ENCODE measurements at places on chromosomes 12 and 14.

DNA sequence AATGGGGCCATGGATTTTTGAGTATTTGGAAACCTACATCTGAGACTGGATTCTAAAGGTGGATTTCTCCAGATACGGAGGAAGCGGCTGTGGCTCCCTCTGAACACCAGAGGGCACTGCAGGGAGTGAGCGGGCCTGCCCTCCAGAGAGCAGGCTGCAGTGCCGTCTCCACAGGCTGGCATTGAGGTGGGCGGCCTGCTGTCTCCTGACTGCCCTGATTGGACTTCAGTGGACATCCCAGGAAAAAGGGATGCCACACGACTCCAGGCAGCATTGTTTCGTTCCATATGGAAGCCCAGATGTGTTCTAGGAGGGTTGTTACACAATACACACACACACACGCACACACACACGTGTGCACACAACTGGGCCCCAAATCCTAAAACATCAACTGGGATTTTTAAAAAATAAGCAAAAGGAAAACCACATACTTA, 20.9 kb upstream of the ANO2 start:
- peak; percentile 43 for DNase-seq

GRCh38 chr12:58066296-58066695, 124.9 kb downstream of the ATP23 start:
- DNase-seq, result no peak

GRCh38 chr14:65412856-65413738, 567 bp downstream of the FUT8 start:
- peak; percentile 84 for DNase-seq

GRCh38 chr12:96335270-96335669, 65.0 kb downstream of the CDK17 start:
- DNase-seq, result no peak

- no peak for DNase-seq
These were observed 98.8 kb upstream of the LMNTD1 start for GRCh38 chr12:25651931-25652330.

GRCh38 chr12:96392397-96392796, 7.8 kb downstream of the CDK17 start:
- no peak for DNase-seq

DNA sequence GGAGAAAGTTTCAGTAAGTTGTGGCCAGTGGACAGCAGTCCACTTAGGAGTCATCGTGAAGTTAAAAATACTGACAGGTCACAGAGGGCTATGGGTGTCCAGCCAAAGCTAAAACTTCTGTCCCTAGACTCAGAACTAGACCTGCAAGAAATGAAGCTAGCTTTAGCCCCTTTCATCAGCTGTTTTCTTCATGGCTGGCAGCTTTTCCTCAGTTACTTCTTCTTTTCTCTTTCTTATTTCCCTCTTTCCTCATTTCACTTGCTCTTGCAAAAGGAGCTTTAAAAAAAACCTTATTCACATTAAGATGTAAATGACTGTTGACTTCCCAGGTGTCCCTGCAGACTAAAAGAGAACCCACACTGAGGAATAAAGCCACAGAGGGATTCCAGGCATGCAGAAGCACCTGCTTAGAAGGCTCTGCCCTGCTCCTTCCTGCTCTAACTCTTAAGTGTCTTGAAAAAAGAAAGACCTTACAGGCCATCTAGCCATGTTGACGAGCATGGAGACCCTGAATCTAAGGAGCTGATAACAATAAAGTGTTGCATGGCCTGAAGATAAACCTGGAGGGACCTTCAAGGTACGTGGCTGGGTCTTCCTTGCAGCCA, 69.7 kb upstream of the CCND2 start:
- DNase-seq, result no peak

- DNase-seq, result no peak
These were observed 715 bp upstream of the RAP1B start for GRCh38 chr12:68609998-68610369.

DNA sequence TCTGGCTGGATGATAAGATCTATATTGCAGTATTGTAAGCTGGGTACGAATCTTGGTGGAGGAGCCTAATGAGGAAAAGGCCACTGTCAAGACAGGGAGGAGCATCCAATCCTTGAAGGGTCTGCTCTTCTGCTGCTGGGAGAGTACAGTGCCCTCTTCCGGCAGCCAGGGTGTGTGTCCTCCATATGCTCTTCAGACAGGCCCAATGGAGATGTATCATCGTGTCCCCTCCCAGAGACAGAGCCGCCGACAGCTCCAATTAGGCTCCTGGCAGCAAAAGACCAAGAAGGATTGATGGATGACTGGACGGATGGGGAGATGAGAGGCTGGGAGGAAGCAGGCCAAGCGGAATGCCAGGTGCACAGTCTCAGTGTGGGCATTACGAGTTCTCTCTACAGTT, 51.6 kb upstream of the PIWIL1 start:
- no peak for DNase-seq

DNA sequence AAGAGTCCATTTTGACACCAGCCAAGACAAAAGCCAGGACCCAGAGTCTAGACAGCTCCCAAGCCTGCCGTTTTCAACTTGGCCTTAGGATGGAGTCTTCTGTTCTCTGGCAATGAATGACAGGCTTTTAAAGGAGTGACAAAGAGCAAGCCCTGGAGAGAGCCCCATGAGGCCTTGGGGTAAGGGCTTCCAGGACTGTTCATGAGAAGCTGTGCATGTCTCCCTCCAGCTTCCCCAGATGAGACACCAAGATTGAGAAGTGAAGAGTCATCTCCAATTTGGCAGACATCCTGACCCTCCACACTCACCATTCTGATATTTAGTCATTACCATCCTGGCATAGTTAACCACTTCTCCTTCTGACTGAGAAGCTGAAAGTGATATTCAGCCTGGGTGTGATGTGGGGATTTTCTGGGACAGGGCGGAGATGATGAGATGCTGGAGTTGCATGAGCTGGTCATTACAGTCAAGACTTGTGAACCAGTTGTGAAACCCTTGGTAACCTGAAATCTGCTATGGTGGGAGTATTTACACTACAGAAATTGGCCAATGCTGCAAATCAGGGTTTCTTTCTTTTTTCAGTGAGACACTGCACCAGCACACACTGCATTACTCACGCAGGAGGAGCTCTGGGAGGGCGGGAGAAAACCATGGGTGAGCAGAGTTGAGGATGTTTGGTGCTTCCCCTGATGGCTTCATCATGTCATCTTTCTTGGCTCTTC, 77.8 kb downstream of the VCPKMT start:
- DNase-seq, result no peak

DNA sequence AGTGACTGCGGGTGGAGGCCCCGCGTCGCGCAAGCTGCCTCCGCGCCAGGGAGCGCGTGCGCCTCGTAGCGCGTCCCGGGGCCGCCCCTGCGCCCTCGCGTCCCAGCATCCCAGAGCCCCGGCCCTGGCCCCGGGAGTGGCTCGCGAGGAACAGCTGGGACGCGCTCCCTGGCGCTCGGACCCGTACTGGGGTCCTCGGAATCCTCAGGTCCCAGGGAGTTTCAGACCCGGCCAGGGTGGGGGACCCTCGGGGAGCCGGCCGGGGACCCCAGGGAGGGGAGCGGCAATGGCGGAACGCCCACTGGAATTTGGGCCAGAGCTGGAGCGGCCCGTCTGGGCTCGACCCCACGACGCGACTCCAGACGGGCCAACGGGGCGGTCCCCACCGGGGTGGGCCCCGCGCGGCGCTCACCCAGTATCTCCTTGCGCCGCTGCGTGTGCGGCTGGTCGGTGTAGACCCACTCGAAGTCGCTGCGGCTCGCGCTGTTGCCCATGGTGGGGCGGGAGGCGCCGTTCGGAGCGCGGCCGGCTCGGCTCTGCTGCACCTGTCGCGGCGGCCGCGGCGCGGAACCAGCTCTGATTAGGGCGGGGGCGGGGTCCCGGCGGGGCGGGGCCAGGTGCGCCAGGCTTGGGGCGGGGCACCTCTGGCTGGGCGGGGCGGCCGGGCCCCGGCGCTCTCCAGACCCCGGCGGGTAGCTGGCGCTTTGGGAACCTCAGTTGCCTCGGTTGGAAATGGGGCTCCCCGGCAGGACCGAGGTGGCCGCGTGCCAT, at the start of gene DEGS2:
DEGS2 (minus strand) TSS at position 552 of the 771 bp plus-strand sequence; CDS start at position 494, 58 bp downstream.
- peak; percentile 71 for DNase-seq

DNA sequence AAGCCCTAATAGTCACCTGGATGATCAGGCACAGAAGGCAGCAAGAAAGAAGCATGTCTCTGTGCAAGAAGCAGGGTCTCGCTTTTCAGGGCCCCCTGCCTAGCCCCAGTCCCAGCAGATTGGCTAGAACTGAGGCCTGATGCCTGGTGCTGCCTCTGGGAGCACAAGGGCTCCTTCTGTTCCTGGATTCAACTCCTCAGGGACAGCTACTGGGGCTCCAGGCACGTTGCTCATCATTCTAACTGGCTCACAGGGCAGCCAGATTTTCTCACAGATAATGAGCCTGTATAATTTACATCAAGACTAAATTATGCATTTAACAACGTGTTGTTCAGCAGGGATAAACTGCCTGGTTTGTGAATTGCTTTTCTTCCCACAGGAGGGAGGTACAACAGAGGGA, 106.5 kb upstream of the PLXNC1 start:
- no peak for DNase-seq

- no peak for DNase-seq
These were observed 36.6 kb downstream of the ETV6 start for GRCh38 chr12:11686120-11686519.

- no peak for DNase-seq
These were observed 28.0 kb upstream of the GXYLT1 start for GRCh38 chr12:42172441-42173210.

GRCh38 chr12:96329545-96329944, 70.7 kb downstream of the CDK17 start:
- no peak for DNase-seq

DNA sequence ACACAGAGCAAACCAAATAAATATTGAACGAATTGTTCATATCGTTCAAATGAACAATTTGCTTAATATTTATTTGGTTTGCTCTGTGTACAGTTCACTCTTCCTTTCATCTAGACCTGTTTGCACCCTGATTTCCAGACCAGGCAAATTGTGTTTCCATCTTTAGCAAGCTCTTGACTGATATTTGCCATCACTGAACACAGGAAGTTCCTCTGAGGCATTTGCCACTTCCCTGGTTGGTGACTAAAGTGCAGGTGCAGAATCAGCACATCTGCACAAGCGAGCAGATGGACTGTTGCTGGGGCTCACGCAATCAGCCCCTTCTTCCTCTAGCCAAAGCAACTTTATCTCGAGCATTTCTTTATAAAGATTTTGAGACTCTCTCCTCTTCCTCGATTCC, 112.9 kb downstream of the DAAM1 start:
- no peak for DNase-seq

GRCh38 chr14:72736308-72736707, 157.6 kb downstream of the DPF3 start:
- DNase-seq, result no peak

GRCh38 chr12:131835616-131836171, 7.5 kb downstream of the MMP17 start:
- no peak for DNase-seq

- DNase-seq, result no peak
These were observed 332.9 kb downstream of the DPF3 start for GRCh38 chr14:72560889-72561493.

DNA sequence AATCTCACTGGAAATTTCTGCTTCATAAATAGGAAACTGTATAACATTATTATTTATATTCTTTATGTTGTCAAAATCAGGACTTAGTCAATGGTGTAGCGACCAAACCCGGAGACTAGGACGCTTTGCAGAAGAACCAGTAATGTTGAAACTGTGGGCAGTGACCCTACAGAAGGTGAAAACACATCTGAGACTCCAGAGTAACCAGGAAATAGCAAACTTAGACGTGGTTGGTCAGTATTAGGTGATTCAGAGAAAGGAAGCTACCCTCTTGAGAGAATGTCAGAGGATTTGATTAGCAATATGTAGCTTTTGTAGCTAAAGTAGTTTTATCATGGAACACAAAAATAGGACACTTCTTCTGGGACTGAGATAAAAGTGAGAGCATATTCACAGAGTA, 381.9 kb downstream of the SLC16A7 start:
- no peak for DNase-seq

GRCh38 chr14:71863049-71863448, 69.2 kb upstream of the RGS6 start:
- DNase-seq, result no peak

DNA sequence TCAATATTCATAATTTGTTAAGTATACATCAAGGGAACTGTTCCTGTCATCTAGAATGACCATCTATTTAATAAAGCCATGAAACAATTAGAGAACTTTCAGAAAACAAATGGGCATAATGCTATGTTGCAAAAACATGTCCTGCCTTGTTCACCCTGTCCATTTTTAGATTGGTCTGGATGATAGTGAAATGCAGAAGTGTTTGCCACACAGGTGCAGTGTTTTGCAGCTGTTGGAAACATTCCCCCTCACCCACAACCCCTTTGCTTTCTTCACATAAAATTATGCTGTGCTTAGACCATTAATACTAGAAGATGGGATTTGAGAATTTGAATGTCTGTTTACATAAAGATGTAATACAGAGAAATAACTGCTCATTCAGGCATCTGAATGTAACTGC, 36.5 kb downstream of the LEMD3 start:
- no peak for DNase-seq

GRCh38 chr12:127515941-127516340, 751.0 kb upstream of the TMEM132C start:
- DNase-seq, result no peak

GRCh38 chr14:93011650-93012325, 88.8 kb downstream of the CHGA start:
- DNase-seq, result peak; percentile 80

- DNase-seq, result no peak
These were observed 860.3 kb downstream of the DIO2 start for GRCh38 chr14:79351011-79351410.

- no peak for DNase-seq
These were observed 6.7 kb upstream of the LMO3 start for GRCh38 chr12:16612647-16613046.

DNA sequence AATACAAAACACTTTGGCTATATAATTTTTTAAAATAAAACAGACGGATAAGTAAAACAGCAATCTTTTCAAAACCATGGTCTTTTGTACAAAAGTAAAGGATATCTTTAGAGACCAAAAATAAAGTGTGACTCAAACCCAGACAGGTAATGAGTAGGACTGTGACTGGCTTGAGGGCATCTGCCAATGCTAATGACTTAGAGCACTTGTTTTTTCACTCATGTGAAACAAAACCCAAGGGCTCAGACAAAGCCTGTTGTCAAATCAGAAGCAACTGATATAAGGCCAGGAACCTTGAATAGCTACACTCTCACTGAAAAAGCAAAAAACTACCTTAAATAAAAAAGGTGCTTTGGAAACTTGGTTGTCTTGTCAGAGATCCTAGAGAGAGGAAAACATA, 357.4 kb downstream of the TMEM117 start:
- peak; percentile 8 for DNase-seq

GRCh38 chr14:37594238-37594970, 645 bp downstream of the FOXA1 start:
- peak; percentile 92 for DNase-seq

GRCh38 chr12:105331805-105332251, 1.3 kb downstream of the C12orf75 start:
- no peak for DNase-seq

Measured in NCI-H2081 (cell line).